ENCODE measurements at places on chromosomes 4 and X.

DNA sequence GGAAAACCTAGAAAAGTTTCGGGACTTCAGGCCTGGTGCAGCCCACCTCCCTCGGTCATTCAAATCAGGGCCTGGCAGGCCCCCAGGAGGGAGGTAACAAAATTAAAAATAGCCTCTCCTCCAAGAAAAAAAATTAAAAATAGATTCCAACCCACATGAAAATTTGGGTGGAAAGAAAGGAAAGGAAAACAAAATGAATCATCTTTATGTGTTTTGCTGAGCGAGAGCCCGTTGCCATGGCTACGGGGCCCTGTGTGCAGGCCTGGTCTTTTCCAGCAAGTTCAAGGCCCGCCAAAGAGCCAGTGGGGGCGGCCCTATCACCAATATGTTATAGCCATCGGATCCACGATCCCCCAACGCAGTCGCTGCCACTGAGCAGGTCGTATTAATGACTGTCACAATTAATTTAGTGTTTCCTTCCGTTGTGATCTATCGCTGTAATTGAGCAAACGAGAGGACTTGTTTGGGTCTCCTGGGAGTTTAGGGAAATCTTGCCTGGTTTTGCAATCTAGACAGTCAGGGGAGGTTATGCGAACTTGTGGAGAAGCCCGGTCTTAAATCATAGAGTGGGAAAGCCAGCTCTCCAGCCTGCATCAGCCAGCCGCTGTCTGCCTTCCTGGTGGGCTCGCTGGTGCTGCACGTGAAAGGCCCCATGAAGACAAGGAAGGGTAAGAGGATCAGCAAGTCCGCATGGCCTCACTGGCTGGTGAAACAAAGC, 452.4 kb downstream of the BCOR start:
- DNase-seq, result no peak

GRCh38 chrX:50081282-50081889, 119.4 kb downstream of the AKAP4 start:
- no peak for DNase-seq

DNA sequence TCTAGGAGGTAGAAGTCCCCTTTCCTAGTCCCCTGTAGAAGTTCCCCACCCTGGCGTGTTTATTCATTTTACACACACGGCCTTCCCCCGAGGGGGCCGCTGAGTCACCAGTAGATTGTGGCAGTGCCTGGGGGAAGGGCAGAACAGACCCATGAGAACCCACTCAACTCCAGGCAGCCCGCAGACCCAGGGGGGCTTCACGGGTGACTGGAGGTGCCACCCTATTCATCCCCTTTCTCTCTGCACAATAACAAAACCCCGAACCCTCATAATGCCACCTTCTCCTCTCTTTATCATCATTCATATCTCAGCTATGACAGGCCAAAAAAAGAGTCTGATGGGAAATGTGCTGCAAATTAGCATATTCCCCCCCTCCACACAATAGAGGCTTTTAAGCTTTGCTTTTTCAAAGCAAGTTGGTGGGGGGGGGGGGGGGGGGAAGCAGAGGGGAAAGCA, 20.4 kb upstream of the GPM6B start:
- no peak for DNase-seq

DNA sequence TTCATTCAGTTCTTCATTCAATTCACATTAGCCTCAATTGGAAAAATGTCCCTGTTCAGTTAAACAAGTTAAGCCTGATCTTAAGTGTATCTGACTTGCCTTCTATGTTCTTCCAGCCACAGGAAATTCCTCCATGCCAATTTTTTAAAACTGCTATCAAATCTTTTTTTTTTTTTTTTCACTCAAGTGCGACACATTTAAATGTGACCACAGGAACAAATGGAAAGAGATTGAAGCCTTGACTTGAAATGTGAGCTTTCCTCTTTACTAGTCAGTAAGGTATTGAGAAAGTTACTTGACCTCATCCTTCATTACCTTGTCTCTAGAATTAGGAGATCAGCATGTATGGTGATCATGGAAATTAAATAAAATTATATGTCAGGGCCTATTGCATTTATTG, 165.1 kb downstream of the SLIT2 start:
- no peak for DNase-seq

GRCh38 chr4:138475116-138475515, 233.0 kb upstream of the SLC7A11 start:
- DNase-seq, result no peak

GRCh38 chrX:133218329-133218728, at the start of gene TFDP3:
Gene TFDP3, minus strand, starts transcription at chrX:133218354. Its CDS starts 95 bp downstream, at chrX:133218259.
- DNase-seq, result no peak

GRCh38 chr4:83151651-83152050, 37.1 kb upstream of the PLAC8 start:
- DNase-seq, result no peak

DNA sequence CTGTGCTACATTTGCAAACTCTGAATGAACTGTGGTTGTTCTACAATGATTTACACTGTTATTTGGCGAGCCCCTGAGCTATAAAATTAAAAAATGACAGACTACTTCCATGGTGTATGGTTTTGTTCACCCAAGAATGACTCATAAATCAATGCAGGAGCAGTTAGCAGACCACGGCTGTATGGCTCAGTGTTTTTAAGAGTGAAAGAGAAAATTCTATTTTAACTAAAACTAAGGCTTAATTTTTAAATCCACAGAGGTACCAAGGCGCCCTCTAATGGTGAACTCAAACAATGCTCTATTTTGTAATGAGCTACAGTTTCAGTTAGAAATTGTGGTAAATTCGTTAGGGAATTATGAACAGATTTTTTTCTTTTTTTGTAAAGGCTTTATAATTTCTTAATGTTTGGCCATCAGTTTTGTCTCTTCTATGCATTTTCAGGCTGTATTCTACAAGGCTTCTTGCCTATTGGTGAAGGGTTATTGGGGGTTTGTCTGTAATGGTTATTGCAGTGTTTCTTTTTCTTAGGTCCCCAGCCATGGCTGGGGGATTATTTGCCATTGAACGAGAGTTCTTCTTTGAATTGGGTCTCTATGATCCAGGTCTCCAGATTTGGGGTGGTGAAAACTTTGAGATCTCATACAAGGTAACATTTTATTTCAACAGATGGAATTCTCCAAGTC, 32.5 kb downstream of the HMGB2 start:
- no peak for DNase-seq

DNA sequence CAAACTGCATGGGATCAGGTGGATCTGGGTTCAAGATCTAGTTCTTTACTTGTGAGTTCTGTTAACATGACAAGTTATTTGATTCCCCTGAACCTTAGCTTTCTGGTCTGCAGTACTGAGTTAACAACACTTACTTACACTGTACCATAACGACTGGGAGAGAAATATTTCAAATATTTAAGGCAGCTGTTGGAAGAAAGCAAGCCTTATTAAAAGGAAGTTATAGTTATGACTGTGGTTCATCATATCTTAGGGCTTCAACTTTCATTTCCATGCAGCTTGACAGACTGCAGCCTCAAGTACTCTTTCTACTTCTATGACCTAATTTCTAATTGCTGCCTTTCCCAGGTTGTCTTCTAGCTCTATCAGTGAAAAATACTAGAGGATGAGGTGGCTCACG, 40.0 kb upstream of the PDGFRA start:
- no peak for DNase-seq

Measured in GF-D8 (cell line).